Breast epithelium (tissue), 4 donors: ENCODE measurements at places on chromosomes 3 and 15.

DNA sequence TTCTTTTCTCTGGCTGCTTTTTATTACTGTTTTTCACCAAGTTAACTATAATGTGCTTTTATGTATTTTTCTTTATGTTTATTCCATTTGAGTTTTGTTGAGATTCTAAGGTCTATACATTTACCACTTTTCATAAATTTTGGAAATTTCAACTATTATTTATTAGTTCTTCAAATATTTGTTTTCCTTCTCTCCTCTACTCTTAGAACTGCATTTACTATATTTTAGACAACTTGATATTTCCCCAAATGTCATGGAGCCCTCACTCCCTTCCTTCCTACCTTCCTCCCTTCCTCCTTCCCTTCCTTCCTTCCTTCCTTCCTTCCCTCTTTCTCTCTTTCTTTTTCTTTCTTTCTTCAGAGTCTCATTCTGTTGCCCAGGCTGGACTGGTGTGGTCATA, 81.4 kb upstream of the TNIK start:
- no peak for DNase-seq

DNA sequence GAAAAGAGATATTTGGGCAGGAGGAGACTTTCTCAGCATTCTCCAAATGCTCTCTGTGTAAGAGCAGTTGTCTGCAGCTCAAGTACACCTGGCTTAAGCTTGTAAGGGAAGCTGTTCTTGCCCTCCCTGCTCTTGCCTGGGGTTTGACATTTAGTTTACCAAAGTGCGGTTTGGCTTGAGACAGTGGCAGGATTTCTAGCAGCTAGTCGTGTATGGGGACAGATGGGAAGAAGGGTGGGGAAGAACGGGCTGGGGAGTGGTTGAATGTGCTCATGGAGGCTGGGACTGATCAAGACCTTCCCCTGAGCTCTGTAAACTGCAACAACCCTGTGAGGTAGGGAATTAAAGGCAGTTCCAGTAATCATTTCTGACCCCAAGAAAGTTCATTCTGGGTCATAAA, 39.8 kb downstream of the SQOR start:
- no peak for DNase-seq

GRCh38 chr3:140013220-140013619, 78.2 kb downstream of the CLSTN2 start:
- DNase-seq, result no peak

GRCh38 chr3:115113367-115113766, 33.7 kb downstream of the ZBTB20 start:
- no peak for DNase-seq

DNA sequence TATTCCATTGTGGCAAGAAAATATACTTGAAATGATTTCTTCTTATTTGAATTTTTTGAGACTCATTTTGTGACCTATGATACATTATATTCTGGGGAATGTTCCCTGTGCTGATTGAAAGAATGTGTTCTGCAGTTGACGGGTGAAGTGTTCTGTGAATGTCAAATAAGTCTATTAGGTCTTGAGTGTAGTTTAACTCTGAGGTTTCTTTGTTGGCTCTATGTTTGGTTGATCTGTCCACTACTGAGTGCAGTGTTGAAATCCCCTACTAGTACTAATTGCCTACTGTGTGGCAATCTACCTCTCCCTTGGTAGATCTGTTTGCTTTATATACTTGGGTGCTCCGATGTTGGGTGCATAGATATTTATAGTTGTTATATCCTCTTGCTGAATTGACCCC, 46.3 kb upstream of the VEPH1 start:
- DNase-seq, result no peak

DNA sequence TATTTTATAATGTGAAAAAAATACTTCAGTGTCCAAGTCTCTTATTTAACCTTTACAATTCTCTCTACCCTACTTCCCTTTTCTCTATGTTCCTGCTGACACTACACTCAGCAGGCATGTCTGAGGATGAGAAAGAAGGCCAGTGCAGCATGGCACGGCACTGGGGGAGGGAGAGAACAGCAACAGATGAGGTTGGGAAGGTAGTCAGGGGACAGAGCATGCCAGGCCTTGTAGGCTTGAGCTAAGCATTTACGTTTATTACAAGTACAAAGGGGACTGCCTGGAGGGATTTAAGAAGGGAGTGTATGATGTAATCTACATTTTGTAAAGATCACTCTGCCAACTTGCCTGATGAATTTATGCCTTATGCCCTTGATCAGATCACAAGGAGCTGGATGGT, 117.3 kb upstream of the WNT5A start:
- no peak for DNase-seq

GRCh38 chr15:57319226-57319918, 56.9 kb upstream of the CGNL1 start:
- DNase-seq, result no peak

DNA sequence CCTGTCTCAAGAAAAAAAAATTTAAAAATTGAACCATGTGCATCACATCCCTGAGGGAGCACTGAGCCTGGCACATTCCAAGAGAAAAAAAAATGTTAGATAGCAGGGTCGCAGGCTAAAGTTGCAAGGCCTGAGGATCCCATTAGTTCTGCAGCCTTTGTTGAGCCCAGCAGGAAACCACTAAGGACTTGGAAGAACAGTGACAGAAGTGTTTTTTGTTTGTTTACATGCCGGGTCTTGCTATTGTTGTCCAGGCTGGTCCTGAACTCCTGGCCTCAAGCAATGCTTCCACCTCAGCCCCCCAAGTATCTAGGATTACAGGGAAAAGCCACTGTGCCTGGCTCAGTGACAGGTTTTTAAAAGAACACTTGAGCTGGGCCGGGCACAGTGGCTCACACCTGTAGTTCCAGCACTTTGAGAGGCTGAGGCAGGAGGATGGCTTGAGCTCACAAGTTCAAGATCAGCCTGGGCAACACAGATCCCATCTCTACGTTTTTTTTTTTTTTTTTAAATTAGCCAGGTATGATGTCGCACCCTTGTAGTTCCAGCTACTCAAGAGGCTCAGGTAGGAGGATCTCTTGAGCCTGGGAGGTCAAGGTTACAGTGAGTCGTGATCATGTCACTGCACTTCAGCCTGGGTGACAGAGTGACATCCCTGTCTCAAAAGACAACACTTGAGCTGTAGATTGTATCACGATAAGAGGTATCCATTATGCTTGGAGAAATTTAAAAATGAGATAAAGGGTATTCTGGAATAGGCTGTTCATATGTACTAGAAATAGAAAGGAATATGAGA, 15.2 kb downstream of the CHAC1 start:
- DNase-seq, result no peak

- peak; percentile 66 for DNase-seq
Observed at GRCh38 chr3:53375019-53375418, 27.7 kb upstream of the DCP1A start.

- no peak for DNase-seq
Observed at GRCh38 chr3:133831966-133832801, 26.6 kb downstream of the SRPRB start.

- no peak for DNase-seq
Observed at GRCh38 chr3:157520485-157521150, 17.4 kb upstream of the VEPH1 start.

- DNase-seq, result no peak
Observed at GRCh38 chr3:138898301-138898700, 48.6 kb downstream of the FOXL2 start.

DNA sequence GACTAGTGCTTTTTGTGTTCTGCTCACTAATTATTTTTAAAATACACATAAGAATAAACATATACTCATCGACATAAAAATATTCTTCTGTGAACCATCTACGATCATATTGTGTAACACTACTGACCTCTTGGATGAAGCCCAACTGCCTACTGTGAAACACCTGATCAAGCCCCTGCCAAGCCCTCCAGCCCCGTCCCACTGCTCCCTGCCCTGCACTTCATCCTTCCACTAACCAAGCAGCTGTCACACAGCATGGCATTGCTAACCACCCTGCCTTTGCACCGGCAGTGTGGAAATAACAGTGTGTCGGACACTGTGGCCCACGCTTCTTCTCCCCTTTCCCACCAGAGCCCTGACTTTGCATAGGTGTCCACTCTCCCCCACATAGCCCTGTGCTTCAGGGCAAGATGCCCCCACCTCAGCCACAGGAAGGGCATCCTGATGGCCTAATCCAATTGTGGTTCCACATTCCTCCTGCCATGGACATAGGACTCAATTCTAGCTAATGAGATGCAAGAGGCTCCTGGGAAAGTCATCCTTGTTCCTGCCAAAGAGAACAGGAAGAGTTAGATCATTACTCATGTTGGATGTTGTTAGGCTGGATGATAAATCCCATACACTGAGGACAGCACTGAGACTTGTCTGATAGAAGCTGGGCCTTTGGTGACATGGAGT, 35.0 kb upstream of the ARID3B start:
- DNase-seq, result no peak

GRCh38 chr15:74776821-74777768, 4.8 kb upstream of the CSK start:
- DNase-seq, result no peak

DNA sequence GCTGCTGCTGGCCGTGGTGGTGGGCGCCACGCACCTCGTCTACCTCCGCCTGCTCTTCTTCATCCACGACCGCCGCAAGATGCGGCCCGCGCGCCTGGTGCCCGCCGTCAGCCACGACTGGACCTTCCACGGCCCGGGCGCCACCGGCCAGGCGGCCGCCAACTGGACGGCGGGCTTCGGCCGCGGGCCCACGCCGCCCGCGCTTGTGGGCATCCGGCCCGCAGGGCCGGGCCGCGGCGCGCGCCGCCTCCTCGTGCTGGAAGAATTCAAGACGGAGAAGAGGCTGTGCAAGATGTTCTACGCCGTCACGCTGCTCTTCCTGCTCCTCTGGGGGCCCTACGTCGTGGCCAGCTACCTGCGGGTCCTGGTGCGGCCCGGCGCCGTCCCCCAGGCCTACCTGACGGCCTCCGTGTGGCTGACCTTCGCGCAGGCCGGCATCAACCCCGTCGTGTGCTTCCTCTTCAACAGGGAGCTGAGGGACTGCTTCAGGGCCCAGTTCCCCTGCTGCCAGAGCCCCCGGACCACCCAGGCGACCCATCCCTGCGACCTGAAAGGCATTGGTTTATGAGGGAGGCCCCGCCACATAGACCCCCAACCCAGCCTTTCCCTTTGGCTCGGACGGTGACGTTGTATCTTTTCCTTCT, 1.1 kb downstream of the GPR27 start:
- DNase-seq, result no peak

DNA sequence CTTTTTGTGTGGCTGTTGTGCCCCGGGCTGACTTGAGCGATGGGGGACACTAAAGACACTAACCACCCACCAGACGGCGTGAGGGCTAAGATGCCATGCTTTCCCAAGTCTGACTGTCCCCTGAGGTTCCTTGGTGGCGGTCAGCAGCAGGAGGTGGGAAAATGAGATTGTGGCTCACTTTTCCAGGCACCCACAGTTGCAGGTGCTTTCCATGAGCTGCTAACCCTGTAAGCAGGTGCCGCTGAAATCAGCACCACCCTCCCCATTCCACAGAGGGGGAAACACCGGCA, 17.7 kb downstream of the PRR23E start:
- DNase-seq, result no peak

- DNase-seq, result no peak
Observed at GRCh38 chr15:45715528-45715927, 80.7 kb downstream of the SQOR start.

- DNase-seq, result no peak
Observed at GRCh38 chr3:193237030-193237429, 4.0 kb upstream of the PLAAT1 start.

DNA sequence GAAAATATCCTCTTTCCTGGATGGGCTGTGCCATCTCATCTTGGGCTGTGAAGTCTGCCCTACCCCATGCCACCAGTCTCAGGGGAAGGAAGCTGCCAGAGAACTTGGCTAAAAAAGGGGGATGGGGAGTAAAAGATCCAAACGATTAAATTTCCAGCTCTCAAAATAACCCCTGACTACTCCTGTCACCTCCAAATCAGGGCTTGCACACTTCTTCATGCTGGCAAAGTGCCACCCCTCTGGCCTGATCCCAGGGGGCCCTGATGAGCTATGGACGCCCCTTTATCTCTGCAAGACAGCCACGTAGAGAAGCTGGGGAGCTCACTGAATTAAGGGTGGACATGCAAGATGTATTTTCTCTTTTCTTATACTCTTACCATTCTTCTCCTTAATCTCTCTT, 1.2 kb upstream of the MLF1 start:
- no peak for DNase-seq

- no peak for DNase-seq
Observed at GRCh38 chr3:6644070-6644929, 216.6 kb upstream of the GRM7 start.

DNA sequence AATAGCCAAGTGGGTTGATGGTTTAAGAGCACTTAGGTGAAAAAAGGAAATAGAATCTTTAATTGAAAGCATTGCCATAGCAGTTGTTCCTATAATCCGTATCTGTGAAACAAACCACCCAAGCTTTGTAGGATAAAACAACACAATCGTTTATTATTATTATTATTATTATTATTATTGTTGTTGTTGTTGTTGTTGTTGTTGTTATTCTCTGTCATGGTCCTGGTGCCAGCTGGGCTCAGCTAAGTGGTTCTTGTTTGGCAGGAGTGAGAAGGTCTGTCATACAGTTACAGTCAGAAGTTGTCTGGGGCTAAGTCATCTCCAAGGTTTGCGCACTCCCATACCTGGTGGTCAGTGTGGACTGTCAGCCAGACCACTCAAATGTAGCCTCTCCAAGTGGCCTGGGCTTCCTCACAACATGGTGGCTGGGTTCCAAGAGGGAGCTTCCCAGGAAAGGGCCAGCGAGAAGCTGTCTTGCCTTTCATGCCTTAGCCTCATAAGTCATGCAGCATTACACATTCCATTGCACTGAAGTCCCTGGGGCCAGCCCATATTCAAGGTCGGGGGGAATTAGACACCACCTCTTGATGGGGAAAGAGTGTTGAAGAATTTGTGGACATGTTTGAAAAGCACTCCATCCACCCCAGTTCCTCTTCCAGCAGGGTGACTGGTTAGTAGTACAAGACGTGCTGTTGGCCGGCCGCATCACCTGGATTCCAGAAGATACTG, 54.3 kb upstream of the FGD5 start:
- DNase-seq, result no peak

GRCh38 chr3:124282751-124283651, 291.1 kb upstream of the ROPN1 start:
- DNase-seq, result no peak

GRCh38 chr15:91478717-91479191, 374.8 kb upstream of the SLCO3A1 start:
- no peak for DNase-seq

DNA sequence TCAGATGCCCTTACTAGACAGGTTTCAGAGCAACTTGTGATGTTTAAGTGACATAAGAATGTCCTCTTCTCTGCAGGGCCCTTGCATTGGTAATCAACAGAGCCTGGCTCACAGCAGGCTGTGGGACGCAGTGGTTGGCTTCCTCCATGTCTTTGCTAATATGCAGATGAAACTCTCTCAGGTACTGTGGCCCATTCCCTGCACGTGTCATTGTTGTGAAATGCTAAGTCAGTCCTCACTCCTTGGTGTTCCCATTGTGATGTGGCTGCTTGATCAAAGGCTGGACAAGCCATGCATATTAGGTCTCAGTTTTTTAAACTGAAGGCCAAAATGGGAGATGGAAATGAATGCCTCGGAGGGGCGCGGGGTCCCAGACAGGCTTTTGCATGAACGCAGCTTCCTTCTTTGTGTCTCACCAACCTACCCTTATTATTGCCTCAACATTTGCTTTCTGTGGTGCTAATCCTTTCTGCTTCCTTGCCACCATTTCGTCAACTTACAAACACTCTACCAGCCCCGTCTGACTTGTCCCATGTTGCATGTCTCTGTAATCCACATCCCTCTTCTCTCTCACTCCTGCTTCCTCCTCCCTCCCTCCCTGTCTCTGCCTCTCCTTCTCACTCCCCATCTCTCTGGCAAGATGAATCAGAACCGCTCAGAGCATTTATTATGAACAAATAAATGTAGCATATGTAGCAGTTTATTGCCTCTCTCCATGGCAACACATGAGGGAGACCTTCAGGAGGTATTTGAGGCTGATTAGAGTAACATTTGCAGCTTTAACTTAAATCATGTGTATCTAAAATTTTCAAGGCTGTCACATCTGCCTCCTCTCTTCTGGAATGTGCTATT, 133.2 kb upstream of the CHRM5 start:
- no peak for DNase-seq
